Neural cell (in vitro differentiated cells): ENCODE measurements at places on chromosomes 12 and 14. TPM values are rescaled to one million over a fixed set of nuclear protein-coding genes. Genes with fewer than 3 reads are reported as not detected.

The TBK1 gene
- polyA plus RNA-seq = 19.7 and 21.2 TPM in 2 replicates

The CMAS gene
- polyA plus RNA-seq = 85.2 and 97.4 TPM in 2 replicates

The APAF1 gene
- polyA plus RNA-seq = 32.2 and 34.8 TPM in 2 replicates

The ANKRD33 gene
- polyA plus RNA-seq = not detected in 2 replicates

The CIROP gene
- polyA plus RNA-seq = not detected in 2 replicates

The ZNF219 gene
- 40.6 and 51.2 TPM in 2 replicates for polyA plus RNA-seq

The RNASE4 gene
- 1.1 TPM in 1 of 2 replicates, not detected in the other for polyA plus RNA-seq

The LRFN5 gene
- 21.8 and 24.5 TPM in 2 replicates for polyA plus RNA-seq

The SMOC1 gene
- 4.1 and 8.7 TPM in 2 replicates for polyA plus RNA-seq

The PGF gene
- 0.28 TPM in 1 of 2 replicates, not detected in the other for polyA plus RNA-seq

The C12orf60 gene
- polyA plus RNA-seq = 3.8 and 4.8 TPM in 2 replicates

The FAM186B gene
- not detected in 2 replicates for polyA plus RNA-seq

The LBHD2 gene
- polyA plus RNA-seq = not detected in 2 replicates

The ZFC3H1 gene
- 45.5 and 70.2 TPM in 2 replicates for polyA plus RNA-seq

The PTHLH gene
- polyA plus RNA-seq = 0.22 and 1.4 TPM in 2 replicates

The ZCCHC8 gene
- polyA plus RNA-seq = 38.3 and 41.5 TPM in 2 replicates

The RPS6KL1 gene
- 147 and 187 TPM in 2 replicates for polyA plus RNA-seq

The TRIM9 gene
- 15.9 and 18.9 TPM in 2 replicates for polyA plus RNA-seq

The IL22 gene
- not detected in 2 replicates for polyA plus RNA-seq

The TAS2R14 gene
- polyA plus RNA-seq = 13.5 and 14.9 TPM in 2 replicates

The RTL1 gene
- polyA plus RNA-seq = 0.20 TPM in 1 of 2 replicates, not detected in the other

The PLCZ1 gene
- not detected in 2 replicates for polyA plus RNA-seq

The DBX2 gene
- polyA plus RNA-seq = 0.07 and 0.22 TPM in 2 replicates

The SMIM41 gene
- not detected in 2 replicates for polyA plus RNA-seq

The YARS2 gene
- 25.6 and 26.5 TPM in 2 replicates for polyA plus RNA-seq

The NTN4 gene
- polyA plus RNA-seq = 8.2 and 12.4 TPM in 2 replicates

The MYL2 gene
- polyA plus RNA-seq = not detected in 2 replicates

The SRRM4 gene
- 9.9 and 10.5 TPM in 2 replicates for polyA plus RNA-seq

The RPL10L gene
- not detected in 2 replicates for polyA plus RNA-seq

The TMEM260 gene
- polyA plus RNA-seq = 56.0 and 67.0 TPM in 2 replicates

The MIP gene
- polyA plus RNA-seq = not detected in 2 replicates

The ADAM21 gene
- 0.34 and 0.58 TPM in 2 replicates for polyA plus RNA-seq

The CLEC4D gene
- polyA plus RNA-seq = not detected in 2 replicates

The NR1H4 gene
- not detected in 2 replicates for polyA plus RNA-seq

The NPAS3 gene
- polyA plus RNA-seq = 0.64 and 1.3 TPM in 2 replicates

The INHBC gene
- polyA plus RNA-seq = not detected in 2 replicates

The C3AR1 gene
- polyA plus RNA-seq = not detected in 2 replicates

The OR6C2 gene
- polyA plus RNA-seq = not detected in 2 replicates

The CIPC gene
- polyA plus RNA-seq = 36.4 and 36.7 TPM in 2 replicates

The HPD gene
- not detected in 2 replicates for polyA plus RNA-seq

The GNB3 gene
- 18.8 and 19.0 TPM in 2 replicates for polyA plus RNA-seq
